ENCODE measurements at places on chromosomes 7 and 10.

DNA sequence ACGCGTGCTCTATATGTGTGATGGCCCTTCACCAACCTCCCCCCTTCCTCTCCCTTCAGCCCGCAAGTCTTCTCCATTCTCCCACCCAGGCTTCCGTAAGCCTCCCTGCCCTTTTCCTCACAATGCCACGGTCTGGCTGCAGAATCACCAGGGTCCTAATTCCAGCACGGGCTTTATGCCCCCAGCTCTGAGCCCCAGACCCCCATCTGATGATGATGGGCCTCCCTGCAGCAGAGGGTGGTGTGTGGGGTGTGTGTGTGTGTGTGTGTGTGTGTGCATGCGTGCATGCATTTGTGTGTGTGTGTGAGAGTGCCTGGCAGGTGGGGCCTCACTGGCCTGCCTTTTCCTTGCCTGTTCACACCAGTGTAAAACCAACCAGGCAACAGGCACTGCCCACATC lies 109.9 kb downstream of the OAT start:
- DNase-seq: no peak

DNA sequence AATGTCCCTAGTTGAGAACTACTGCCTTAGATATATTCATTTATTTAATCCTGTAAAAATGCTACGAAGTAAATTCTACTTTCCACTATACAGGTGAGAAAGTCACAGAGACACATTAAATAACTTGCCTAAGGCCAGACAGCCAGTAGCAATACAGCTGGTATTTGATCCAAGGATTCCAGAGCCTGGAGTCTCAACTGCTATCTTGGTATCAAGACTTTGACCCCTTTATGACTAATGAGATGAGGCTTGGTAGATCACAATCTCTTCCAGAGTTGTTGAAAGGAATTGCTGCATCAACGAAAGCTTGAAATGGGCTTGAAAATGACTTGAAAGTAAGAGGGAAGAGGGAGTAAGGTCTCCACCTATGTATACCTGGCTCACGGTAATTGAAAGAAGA lies 83.3 kb downstream of the ORC5 start:
- DNase-seq: no peak

DNA sequence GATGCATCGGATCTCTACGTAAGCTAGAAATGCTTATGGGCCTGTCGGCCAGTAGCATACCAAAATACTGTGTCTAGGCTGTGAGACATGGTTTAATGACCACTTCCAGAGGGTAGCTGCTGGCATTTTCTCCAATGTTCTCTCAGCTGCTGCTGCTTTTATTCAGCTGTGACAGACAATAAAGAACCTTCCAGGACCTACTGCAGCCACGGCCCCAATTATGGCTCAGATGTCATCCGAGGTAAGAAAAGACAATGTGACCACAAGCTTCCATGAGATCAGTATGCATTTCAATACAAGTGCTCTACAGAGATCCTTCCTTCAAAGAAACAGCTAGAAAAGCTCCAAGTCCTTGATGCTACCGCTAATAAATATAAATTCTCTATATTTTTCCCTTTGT lies 256.2 kb downstream of the SDHAF3 start:
- no peak for DNase-seq

GRCh38 chr10:121250995-121251764 lies 347.1 kb downstream of the FGFR2 start:
- DNase-seq: no peak

GRCh38 chr10:119149729-119150128 lies 15.8 kb downstream of the SFXN4 start:
- DNase-seq: no peak

GRCh38 chr10:64206409-64206808 lies 685.2 kb downstream of the REEP3 start:
- no peak for DNase-seq

DNA sequence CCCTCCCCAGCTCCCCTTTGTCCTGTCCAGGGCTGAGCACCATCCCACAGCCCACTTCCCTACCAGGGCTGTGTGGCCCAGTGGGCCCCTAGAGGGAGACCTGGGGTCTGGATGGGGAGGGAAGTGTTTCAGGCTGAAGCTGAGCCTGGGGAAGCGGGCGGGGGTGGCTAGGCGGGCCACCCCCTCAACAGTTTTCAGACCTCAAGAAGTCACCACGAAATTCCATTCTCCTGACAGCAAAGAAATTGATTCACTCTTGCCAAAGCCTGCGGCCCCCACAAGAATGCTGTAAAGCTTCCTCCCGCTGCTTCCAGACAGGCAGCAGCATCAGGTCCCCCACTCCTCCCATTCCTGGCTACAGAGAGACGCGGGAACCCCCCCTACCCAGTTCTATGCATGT lies 2.5 kb upstream of the LFNG start:
- no peak for DNase-seq

DNA sequence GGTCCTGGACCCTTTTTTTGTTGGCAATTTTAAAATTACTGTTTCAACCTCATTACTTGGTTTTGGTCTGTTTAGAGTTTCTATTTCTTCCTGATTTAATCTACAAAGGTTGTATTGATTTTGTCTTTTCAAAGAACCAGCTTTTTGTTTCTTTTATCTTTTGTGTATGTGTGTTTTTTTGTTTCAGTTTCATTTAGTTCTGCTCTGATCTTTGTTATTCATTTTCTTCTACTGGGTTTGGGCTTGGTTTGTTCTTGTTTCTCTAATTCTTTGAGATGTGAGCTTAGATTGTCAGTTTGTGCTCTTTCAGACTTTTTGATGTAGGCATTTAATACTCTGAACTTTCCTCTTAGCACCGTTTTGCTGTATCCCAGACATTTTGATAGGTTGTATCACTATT lies 8.5 kb upstream of the MRPS33 start:
- DNase-seq: no peak
